Fibroblast of mammary gland (primary cell): ENCODE measurements at places on chromosomes 11 and 22.
A peak's percentile ranks its signal among the peaks of the same experiment; 100 is the strongest.

GRCh38 chr11:6862961-6863360 is at the start of gene OR10A2:
TSS of gene OR10A2 (plus strand) at chr11:6863057. CDS start at chr11:6869755, 6,698 bp downstream.
- DNase-seq: peak; percentile 46

DNA sequence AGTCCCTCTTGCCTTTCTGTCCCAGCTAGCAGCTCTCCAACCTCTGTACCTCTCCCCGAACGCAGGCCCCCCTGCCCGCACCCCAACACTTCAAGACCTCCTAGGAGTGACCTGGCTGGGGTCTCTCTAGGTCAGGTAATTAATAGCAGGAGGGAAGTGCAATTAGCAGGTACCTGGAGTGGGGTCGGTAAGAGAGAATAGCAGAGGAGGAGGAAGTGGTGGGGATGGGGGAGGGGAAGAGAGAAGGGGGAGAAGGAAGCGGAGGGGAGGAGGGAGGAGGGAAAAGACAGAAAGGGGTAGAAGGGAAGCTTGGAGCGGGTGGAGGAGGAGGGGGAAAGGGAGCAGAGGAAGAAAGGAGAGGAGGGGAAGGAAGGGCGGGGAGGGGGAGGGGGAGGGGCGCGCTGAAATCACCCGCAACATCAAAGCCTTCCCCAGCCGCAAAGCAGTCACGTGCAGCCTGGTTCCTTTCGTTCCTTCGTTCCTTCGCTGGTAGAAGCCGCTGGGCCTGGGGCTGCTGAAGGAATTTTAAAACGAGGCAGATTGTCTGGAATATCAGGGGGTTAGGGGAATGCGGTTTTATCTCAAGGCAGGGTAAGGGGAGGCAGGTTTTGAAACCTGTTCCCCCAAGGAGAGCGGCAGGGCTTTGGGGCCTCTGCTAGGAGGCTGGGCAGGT is 29.3 kb upstream of the TCF20 start:
- no peak for DNase-seq

- no peak for DNase-seq
Measured at GRCh38 chr11:128749974-128750373, 56.1 kb downstream of the FLI1 start.

- peak; percentile 86 for DNase-seq
Measured at GRCh38 chr11:130634961-130635473, 186.6 kb downstream of the ADAMTS15 start.

DNA sequence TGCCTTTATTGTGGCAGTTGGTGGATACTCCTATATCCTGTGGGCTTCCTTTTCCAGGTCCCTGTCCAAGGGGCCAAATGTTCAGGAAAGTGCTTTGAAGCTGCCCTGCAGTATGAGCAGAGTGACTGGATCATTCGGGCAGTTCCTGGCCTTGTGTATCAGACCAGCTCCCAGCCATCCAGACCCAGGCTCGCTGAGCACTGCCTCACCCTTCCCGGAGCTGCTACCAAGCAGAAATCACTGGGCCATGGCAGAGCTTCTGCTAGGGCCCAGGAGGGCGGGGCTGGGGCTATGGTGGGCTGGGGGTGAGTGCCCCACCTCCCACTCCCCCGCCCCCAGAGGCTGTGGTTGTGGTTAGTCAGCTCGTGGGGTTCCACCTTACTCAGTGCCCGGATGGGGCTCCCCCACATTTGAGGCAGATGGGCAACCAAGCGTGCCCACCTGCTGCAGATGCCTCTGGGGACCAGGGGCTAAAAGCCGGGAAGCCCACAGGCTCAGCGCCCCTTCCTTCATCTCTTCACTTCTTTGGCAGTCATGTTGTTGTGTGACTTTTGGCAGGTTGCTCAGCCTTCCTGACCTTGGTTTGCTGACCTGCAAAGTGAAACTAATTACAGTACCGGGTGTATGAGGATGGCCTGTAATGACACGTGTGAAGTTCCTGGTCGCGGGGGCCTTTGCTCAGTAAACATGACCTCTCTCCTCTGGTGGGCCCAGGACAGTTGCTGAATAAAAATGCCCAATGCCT is 2.1 kb upstream of the LRRC32 start:
- DNase-seq: no peak

GRCh38 chr11:83008581-83008923 is 63.1 kb downstream of the RAB30 start:
- peak; percentile 59 for DNase-seq

DNA sequence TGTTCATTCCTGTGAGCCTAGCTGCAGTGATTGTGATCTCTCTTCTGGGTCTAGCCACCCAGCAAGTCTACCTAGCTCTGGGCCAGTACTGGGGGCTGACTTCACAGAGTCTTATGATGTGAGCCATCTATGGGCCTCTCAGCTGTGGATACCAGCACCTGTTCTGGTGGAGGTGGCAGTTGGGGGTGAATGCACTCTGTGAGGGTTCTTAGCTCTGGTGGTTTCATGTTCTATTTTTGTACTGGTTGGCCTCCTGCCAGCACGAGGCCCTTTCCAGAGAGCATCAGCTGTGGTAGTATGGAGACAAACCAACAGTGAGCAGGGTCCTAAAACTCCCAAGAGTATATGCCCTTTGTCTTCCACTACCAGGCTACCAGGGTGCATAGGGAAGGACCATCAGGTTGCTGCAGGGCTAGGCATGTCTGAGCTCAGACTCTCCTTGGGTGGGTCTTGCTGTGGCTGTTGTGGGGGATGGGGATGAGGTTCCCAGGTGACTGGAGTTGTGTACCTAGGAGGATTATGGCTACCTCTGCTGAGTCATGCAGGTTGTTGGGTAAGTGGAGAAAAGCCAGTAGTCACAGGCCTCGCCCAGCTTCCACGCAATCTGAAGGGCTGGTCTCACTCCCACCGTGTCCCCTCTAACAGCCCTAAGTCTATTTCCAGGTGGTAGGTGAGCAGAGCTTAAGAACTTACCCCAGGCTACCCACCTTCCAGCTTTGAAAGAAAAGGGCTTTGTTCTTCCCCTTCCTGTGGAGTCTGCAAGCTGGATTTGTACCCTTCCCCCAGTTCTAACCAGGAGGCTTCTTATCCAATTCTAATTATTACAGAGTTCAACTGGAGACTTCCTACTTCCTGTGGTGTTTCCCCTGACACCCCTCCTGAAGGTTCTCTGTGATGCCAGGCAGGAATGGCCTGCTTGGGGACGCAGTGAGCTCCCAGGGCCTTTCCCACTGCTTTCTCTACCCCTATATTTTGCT is 250.7 kb downstream of the LUZP2 start:
- no peak for DNase-seq

- DNase-seq: no peak
Measured at GRCh38 chr11:7572001-7572712, 58.4 kb downstream of the PPFIBP2 start.

DNA sequence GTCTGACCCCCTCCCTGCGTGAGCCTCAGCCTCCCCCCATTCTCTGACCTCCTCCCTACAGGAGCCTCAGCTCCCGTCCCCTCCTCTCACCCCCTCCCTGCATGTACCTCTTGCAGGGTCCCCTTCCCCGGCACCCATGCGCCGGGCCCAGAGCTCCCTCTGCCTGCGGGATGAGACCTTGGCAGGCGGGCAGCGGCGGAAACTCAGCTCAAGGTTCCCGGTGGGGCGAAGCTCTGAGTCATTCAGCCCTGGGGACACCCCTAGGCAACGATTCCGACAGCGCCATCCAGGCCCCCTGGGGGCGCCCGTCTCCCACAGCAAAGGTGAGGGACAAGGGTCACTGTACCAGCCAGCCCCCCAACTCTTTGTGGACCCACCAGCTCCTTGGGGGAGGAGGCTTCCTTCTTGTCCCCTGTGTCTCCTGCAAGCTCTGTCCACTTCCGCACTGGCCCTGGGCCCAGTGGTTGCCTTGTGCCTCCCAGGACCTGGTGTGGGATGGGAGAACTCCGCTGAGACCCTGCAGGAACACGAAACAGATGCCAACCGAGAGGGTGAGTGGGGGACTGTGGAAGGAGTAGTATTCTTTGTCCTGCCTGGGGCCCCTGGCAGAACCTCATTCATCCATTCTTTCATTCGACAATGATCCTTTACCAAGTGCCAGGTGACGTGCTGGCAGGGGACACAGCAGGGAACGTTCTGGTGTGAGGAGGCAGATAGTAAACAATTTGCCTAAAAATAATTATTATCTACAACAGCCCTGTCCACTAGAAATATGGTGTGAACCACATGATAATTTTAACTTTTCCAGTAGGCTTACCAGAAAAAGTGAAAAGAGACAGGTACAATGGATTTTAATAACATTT is 3.7 kb upstream of the RPS6KA4 start:
- peak; percentile 76 for DNase-seq

DNA sequence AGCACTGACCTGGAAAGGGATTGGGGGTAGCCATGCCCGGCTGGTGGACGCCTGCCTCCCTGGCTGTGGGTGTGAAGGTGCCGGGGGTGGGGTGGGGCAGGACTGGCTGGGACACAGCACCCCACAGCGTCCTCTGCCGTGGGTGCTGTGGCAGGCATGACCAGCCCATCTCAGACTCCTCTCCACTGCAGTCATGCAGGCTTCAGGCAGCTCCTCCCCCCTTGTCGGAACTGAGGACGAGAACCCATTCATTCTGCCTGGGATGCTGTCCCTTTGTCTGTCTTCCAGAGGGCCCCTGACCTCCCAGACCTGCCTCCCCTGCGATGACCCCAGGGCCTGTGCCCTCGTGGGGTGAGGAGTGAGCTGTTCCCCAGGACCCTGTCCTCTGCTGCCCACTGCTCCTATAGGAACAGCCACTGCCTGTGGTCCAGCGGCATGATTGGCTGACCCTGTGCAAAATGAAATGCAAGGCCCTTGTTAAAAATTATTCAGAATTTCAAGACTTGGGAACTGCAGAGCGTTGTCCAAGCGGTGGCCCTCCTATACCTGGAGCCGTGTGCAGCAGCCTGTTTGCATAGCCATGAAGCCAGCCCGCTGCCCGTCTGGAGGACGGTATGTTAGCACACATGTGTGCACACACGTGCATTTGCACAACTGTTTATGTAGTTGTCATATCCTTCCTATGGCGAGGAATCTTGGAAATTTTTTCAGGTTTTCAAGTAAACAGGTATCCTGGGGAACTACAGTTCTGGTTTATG is 1122.3 kb downstream of the BRD1 start:
- DNase-seq: no peak

DNA sequence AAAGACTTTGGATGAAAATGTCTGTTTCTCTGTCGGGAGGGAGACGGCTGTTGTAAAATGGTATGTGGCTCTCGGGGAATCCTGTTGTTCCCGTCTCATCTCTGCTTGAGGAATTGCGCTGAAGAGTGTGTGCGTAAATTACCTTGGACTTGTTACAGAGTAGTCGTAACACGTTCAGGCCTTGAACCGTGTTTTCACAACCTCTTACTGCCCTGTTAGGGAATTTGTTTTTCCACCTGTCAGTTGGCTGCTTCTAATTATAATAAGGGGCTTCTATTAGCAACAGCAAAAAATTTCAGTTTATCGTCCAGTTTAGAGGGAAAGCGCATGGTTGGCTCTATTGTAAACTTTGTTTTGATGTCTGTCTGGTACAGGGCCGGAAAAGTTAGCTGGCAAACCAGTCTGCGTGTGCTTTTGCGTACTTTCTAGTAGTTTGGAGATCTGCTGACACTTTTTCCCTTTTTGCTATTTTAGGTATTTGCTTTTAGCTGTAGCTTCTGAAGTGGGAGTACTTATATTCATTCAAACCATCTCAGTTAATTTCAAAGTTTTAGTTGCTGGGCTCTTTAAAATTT is 1.5 kb downstream of the HIPK3 start:
- peak; percentile 72 for DNase-seq

DNA sequence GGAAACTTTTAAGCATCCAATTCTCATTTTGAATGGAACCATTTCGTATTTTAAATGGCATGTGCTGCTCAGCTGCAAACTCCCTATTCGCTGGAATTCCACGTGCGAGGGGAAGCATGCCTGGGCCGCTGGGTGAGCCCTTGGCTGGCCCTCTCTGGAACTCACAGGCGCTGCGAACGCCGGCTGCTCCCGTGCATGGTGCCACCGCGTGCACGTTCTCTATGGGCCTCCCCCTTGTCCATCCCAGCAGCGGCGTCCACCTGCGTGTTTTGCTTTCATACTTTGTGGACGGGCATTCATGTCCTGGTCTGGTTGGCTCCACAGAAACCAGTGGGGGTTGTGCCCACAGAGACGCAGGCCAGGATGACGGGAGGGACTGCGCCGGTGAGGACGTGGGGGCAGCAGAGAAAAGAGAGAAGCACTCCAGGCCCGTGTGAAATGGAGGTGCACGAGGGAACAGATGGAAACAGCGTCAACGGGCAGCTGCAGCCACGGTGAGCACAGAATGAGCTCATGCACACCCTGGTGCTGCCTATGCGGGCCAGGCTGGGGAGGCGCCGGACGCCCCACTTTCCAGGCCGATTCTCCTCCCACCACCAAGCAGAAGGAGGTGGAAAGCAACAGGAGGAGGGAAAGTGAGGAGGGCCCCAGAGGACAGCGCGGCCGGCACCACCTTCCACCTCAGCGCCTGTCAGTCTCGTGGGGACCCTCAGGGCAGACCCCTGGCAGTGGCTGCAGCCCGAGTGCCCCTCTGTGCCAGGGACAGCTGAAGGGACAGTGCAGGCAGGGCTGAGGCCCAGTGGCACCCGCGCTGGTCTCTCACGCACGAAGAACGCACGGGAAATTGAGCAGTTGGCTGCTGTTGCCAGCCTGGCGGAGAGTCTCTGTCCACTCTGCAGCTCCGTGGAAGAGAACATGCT is 29.1 kb downstream of the TOLLIP start:
- DNase-seq: no peak

DNA sequence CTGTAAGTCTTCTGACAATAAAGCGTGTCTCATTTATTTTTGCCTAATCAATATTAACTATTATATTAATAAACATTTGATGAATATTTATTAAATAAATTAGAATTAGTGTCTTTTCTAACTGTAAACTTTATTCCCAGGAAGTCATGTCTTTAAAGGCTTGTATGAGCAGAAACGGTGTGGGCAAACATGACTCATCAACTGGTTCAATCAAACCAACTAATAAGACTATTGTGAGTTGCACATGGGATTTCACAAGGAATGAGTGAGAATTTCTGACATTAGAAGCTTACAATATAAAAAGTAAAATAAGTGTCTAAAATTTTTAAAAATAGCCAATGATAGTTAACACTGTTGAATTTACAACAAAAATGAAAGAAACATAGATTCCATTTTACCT is 259.2 kb upstream of the CTSC start:
- peak; percentile 34 for DNase-seq

DNA sequence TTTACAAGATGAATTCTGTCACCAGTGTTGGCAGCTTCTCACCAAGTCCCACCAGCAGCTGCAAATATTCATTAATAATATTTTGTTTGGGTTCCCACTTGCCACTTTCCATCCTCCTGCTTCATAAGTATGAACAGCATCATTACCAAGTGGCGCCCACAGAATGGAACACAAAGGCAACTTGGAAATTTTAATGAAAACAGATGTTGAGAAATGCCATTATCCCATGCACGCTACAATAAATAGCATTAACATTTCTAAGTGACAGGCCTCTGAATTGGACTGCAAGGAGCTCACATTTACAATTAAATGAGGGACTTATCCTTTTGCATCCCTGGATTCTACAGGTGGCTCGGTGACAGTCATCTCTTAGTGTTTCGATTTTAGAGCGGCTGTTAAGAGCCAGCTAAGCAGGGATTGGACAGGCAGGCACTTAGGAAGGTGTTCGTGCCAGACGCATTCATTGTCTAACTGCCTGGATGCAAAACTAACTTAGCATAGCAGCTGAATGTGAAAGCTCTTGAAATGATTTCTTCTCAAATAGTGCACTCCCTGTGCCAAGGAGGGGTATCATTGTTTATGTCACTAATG is 170.3 kb downstream of the KIRREL3 start:
- no peak for DNase-seq
